ENCODE measurements at places on chromosomes 1 and 21.

DNA sequence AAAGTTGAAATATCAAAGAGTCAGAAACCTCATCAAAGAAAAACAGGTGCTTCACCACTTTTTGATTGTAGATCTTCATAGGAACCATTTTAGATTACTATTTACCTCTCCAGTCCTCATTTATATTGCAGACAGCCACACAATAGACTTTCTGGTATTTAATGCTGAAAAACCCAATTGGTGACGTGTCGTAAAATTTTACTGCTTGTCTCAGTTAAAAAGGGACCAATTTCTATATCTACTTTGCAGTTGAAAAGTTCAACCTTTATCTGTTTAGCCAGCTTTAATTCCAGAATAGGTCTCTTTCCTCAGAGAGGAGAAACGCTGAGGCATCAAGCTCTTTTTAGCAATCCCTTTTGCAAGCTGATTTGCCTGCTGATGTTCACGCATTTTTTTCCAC lies 1722.4 kb downstream of the PLA2G4A start:
- DNase-seq, result no peak

- DNase-seq, result no peak
Measured at GRCh38 chr21:32717851-32718316, 9.9 kb downstream of the SYNJ1 start.

DNA sequence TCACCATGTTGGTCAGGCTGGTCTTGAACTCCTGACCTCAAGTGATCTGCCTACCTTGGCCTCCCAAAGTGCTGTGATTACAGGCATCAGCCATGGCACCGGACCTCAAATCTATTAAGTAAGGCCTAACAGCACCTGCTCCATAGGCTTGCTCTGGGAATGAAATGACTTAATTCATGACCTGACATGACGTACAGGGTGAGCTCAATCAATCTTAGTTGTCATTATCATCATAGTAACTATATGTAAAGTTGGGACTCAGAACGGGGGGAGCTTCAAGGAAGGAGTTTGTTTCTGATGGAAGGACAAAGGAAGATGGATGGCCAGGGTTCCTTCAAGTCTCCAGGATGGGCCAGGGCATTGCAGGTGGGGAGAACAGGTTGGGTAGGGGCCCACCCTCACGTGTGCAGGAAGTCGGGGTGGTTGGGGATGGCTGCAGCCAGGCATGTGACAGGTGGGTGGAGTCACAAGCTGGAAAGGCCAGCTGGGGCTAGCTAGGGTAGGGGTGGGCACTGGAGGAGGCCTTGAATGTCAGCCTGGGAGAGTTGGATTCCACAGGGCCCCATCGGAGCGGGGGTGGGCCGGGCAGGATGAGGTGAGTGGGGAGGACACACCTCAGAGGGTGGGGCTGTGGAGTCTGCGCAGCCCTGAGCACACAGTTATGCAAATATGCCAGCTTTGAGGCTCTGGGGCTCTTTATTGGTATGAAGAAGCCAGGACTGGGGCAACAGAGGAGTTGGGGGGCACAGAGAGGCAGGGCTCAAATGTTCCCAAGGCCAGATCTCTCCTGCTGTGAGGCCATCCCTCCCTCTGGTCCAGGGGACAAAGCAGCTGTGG lies 9.6 kb downstream of the TRIM62 start:
- DNase-seq, result no peak

GRCh38 chr1:59310549-59311250 lies 13.8 kb downstream of the FGGY start:
- DNase-seq, result no peak

DNA sequence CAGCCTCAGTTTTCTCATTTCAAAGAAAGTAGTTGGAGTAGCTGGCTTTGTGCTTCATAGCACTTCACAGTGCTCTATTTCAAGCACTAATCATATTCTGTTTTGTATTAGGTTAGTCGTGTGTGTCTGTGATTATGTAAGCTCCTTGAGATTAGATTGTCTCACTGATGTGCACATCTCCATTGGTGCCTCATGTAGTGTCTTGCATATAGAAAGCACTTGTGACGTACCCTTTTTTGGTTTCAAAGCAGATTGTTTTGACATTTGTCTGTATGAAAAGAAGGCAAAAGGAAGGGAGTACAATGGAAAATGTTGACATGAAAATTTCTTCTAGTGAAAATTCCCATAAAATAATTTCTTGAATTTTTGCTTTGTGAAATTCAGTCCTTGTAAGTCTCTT lies 13.9 kb downstream of the BTBD8 start:
- DNase-seq, result no peak

DNA sequence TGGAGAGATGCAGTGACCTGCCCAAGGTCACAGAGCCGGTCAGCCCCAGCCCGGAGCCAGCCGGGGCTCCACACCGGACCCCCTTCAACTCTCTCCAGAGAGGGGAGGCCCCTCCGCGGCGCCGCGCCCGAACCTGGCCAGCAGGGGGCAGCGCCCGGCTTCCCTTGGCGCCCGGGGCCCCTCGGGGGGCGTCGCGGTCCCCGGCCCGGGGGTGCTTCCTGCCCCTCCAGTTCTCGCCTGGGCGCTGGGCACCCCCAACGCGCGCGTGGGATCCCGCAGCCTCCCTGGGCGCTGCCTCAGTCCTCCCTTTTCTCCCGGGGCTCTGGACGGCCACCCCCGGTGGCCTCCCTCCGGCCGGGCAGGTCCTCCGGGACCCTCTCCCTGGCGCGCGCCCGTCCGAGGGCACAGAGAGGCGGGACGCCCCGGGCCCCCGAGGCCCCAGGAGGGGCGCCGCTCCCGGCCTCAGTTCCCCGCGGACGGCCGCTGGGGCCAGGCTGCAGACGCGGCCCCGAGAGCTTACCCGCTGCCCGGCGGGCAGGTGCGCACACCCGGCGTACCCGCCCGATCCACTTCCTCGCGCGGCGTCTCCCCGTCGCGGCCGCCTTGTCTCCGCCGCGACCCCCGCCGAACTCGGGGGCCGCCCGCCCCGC lies 406 bp downstream of the HTR1D start:
- DNase-seq, result no peak

Data from RPMI7951 (cell line).